Activated T-helper 17 cell treated with anti-CD3 and anti-CD28 coated beads, Interleukin-2, amount 50 U/mL, for 72 hours (primary cell): ENCODE measurements at places on chromosomes 7 and 10. TPM values are rescaled to one million over a fixed set of nuclear protein-coding genes. Genes with fewer than 3 reads are reported as not detected.

Gene ZNF277
- 19.4 TPM for total RNA-seq

GRCh38 chr7:150663802-150664494 lies 21.6 kb upstream of the GIMAP2 start:
- ATAC-seq, result peak; percentile 11

GRCh38 chr10:437698-438490 lies 251.6 kb downstream of the DIP2C start:
- peak; percentile 31 for ATAC-seq

- ATAC-seq, result no peak
These were observed 5.3 kb downstream of the PTF1A start for GRCh38 chr10:23197416-23197861.

GRCh38 chr10:80139265-80139664 lies 6.7 kb downstream of the PLAC9 start:
- ATAC-seq, result no peak

DNA sequence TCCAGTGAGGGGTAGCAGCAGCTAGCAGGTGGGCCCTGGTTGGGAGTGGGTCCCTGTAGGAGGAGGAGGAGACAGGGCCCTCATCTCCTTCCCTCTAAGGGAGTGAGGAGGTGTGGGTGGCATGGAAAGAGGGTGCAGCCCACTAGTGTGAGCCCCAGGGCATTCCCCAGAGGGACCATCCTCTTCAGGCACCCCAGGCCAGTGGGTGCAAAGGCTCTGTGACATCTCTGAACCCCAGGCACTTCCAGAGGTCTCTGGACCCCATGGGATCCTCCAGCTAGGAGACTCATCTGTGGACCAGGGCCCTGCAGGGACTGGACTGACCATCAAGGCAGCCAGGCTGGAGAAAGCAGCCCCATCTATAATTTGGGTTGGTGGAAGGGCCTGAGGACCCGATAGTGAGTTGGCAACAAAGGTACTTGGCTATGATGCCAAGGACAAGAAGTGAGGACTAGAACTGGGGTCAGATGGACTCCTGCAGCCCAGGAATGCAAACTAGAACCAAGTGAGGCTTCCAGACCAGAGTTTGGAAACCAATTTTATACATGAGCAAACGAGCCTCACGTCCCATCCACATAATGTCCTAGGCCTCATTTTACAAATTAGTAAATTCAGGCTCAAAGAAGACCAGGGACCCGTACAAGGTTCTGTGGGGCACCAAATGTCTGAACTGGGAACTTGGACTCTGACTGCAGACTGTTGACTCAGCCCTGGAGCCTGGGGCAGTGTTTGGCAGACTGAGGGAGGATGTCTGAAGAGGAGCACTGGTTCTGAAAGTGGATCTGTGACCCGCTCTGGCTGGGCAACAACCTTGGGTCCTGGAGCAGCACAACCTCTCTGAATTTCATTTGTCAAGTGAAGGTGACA lies 1.4 kb upstream of the VSTM4 start:
- ATAC-seq, result no peak

GRCh38 chr7:91135300-91135699 lies 128.9 kb upstream of the FZD1 start:
- ATAC-seq, result no peak

- ATAC-seq, result peak; percentile 21
These were observed 767 bp upstream of the CYP26A1 start for GRCh38 chr10:93072713-93073538.

DNA sequence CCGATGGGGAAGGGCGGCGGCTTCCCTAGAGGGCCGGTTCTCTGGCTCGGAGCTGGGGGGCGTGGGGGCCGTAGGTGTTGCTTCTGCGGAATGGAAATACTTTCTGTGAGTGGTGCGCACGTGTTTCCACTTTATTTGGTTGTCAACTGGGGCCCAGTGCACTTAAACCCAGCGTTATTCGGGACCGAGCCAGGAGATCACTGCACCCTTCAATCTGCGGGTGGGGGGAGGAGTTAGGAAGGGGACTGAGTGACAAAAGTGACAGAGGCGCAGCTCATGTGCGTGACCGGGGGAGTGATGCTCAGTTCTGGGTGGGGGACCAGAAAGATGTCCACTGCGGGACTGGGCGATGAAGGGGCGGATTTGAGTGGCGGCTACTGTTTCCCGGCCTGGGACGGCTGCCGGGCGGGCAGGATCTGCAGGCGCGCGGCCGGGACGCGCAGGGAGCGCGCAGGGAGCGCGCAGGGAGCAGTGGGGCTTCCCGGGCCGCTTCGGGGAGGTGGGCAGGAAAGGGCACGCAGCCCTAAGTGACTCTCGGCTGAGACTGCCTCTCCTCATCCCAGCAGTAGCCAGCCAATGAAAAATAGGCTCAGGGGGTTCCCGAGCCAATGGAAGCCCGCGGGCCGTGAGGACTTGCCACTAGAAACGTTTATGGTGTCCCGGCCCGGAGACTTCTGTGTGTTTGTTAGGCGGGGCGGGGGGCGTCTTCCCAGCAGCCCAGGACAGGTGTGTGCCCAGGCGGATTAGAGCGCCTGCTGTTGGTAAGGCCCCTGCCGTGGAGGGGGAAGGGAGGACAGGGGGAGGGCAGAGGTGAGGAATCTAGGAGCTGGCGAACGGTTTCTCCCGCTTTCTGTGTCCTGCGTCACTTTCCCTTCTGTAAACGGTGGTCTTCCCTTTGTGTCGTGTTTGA lies 54.3 kb upstream of the KDM7A start:
- peak; percentile 65 for ATAC-seq

DNA sequence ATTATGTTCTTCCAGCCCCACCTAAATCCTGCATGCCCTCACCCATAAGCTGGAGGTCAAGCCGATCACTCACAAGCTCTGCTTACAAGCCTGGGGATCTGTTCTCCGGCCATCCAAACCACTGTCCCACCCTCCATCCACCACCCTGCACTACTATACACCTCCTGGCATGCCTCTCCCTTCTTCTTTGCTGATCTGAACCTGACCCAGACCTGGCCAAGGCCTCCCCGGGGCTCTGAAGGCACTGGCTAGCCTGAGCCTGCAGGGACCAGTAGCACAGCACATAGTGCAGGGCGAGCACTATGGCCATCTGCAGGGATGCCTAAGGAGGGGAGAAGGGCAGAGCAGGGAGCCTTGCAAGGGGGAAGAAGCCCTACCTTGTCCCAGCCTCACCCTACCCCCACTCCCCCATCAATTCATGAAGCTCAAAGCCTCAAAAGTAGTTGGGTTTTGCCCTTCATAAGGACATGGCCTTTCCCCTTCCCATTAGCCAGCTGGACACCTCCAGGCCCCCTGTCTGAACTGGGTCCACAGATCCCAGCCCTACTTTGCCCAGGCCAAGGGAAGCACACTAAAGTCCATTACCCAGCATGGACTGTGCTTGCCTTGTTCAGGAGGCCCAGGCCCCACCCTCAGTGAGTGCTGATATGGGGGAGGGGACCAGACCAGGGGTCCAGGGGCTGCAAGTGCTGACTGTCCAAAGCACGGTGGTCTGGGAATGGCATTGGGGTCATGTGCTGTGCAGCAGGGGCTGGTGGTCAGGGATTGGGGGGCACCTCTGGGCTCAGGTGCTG lies 29.6 kb downstream of the CHAT start:
- ATAC-seq, result no peak

Gene FFAR4
- total RNA-seq, result not detected

DNA sequence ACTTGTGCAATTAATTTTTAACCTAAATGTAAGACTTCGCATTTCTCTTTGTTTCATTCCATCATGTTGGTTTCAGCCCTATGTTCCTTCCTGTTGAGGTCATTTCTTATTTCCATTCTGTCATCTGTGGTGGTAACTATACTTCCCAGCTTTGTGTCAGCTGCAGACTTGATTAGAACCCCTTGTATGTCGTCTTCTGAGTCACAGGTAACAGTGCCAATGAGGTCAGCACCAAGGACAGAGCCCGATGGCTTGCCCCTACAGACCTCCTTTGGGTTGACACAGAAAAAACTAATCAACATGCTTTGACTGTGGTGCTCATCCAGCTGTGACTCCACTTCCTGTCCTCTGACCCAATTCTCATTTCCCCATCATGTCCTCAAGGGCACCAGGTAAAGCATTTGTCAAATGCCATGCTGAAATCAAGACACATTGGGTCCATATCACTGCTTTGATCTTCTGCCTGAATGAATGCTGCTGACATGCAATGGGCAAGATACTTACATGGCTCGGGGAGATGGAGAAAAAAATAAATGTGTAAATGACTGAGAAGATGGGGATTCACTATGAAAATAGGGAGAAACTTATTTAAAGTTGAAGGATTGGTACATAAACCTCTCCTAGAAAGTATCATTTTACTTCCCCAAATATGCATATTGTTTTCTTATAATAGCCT lies 25.6 kb upstream of the CRTAC1 start:
- no peak for ATAC-seq

- ATAC-seq, result no peak
These were observed 32.6 kb downstream of the CFAP43 start for GRCh38 chr10:104199567-104199966.

GRCh38 chr7:86708031-86708680 lies 64.4 kb downstream of the GRM3 start:
- ATAC-seq, result no peak

Gene HMX3
- total RNA-seq, result not detected
